ENCODE measurements at places on chromosomes 11 and 22.

- DNase-seq, result no peak
Measured at GRCh38 chr22:42938976-42939375, 76.0 kb downstream of the PACSIN2 start.

DNA sequence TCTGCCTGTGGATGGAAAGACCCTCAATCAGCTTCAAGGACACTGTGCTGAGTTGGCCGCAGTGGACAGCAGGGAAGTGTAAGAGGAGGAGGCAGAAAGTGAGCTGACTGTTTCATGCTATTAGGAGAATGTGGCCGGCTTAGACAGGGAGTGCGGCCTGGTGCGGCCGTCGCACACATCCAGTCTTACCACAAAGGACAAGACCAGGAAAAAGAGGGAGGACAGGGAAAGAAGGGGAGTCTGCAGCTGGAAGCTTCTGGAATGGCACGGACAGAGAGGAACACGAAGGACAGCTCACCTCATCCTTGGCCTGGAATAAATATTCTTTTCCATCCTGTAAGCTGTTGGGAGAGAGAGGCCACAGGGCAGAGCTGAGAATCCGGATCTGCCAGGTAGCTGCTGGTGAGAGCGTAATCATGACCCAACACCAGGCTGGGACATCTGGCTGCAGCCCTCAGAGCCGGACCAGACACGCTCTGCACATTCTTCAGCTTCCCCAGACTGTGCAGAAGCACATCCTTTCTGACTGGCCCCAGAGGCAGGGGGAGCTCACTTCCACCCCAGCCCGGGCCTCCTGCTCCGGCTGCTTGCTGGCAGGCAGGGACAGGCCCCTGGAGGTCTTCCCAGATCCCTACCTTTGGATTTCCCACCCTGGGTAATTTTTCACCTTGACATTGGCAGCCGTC, 8.6 kb upstream of the RBM4B start:
- no peak for DNase-seq

- no peak for DNase-seq
Measured at GRCh38 chr11:79113054-79113690, 327.7 kb downstream of the TENM4 start.

DNA sequence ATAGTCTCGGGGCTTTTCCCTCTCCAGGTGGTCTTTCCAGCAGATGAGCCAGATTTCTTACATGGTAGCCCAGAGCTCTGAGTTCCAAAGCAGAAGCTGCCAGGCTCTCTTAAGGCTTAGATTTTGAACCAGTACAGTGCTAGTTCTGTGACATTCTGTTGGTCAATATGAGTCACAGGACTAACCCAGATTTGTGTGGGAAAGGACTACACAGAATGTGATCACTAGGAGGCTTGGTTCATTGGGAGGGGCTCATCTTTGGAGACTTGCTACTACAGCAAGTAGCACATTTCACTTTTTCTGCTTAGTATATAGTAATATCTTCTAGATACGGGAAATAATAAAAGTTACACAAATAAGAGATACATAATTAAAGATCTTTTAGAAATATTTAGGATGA, 24.1 kb downstream of the RNF214 start:
- DNase-seq, result no peak

- DNase-seq, result no peak
Measured at GRCh38 chr11:8829556-8829955, 81.4 kb upstream of the AKIP1 start.

DNA sequence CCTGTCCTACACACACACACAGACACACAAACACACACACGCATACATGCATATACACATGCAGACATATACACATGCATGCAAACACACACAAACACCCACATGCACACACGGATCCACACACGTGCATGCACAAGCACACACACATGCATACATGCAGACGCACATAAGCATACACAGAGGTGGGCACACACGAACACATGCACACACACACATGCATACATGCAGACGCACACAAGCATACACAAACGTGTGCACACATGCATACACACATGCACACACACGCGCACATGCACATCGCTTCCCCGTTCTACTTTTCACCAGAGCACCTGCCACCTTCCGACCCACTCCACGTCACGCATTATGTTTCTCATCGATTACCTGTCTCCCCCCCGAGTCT, 13.2 kb downstream of the PHF21B start:
- DNase-seq, result no peak

GRCh38 chr11:11373934-11374333, 20.9 kb upstream of the CSNK2A3 start:
- no peak for DNase-seq

DNA sequence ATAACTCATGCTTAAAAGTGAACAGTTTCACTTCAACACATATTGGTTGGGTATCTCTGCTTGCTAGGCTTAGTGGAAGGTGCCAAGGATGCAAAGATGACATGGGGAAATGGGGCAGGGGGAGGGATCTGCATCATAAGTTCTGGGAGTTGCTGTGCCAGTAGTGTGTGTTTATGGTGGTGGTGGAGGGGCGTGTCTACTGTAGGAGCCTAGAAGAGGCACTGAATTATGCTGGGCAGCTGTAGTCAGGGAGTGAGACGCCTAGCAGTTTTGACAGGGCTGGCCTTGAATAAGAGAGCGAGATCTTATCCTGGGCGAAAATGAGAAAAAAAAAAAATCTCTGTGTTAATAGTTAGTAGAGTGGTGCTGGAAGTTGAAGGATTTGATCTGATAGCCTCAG, 3.0 kb downstream of the ELMOD1 start:
- no peak for DNase-seq

GRCh38 chr22:20606041-20606783, 98.8 kb downstream of the MED15 start:
- peak; percentile 52 for DNase-seq

DNA sequence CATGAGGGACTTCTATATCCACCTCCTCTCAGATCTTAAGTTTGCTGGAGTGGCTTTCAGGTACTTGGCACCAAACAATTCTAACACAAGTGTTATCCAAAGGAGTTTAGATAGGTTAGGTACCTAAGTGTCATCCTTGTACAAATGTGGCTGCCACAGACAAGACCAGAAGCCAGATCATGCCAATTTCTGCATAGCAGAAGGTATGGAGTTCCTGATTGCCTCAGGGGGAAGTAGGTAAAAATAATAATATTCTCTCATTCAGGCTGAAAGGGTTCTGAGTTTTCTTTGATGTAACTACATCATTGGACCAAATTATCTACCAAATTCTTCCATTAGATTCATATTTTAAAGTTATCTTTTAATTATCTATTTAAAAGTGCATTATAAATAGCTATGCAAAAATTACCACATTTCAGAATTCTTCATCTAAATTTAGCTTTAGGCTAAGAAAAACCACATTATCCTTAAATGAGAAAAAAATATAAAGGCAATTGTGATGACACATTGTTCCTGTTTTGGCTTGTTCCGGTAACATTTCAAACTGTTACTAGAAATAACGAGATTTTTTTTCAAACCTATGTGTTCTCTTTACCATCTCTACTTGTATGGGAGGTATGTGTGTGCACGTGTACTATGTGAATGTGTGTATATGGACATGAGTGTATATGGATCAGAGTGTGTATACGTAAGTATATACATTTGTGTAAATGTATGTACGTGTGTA, 66.2 kb upstream of the POU2AF2 start:
- DNase-seq, result no peak

- DNase-seq, result no peak
Measured at GRCh38 chr11:40130427-40130826, 1329.0 kb downstream of the LRRC4C start.
